ENCODE measurements at places on chromosomes 1 and 21. TPM values are rescaled to one million over a fixed set of nuclear protein-coding genes. Genes with fewer than 3 reads are reported as not detected.

The DNASE2B gene
- total RNA-seq: not detected

DNA sequence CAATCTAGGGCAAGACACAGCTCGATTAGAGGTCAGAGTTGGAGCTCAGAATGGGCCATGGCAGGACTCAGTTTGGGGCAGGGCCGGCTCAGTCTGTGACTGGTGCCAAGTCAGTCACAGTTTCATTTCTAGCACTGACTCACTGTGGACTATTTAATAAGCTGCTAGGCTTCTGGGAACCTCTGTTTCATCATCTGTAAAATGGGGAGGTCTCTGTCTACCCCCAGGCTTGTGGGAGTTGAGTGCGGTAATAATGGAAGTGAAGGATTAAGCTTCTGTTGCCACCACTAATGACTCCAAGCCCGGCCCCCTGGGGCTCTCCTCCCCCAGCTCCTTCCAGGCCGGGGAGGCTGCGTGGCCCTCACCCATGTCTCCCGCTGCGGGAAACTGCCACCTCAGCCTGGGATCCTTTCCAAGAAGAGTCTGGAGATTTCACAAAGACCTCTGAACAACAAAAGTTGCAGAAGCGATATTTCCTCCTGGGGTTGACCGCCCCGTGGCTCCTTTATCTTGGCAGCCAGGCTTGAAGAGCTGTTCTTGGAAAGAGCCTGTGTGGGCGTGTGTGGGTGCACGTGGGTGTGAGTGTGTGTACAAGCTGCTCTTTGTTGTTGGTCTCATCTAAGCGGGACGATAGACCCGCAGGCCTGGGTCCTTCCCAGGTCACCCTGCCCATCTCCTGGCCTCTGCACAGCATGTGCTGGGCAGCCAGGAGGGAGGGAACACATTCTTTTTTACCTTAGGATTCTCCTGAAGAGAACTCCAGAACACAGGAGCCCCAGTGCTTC is 29.1 kb downstream of the KNCN start:
- peak; percentile 91 for DNase-seq
- H3K4me3 ChIP-seq: 0 out of 2 replicates have a peak overlapping the region, but pooled peaks have one; percentile 19
- no peaks in the 10 kb centered on the region for H3K36me3 ChIP-seq
- H3K4me1 ChIP-seq: peaks cover 34% of the 10 kb centered on the region

- peaks cover 10% of the 10 kb centered on the region for H3K27me3 ChIP-seq
- H3K4me1 ChIP-seq: peaks cover 12% of the 10 kb centered on the region
- H3K4me3 ChIP-seq: no peak overlapping the region
- H3K27ac ChIP-seq: no peak overlapping the region
These were observed 3.7 kb upstream of the TMEM61 start for GRCh38 chr1:54976747-54977146.

The CCDC27 gene
- not detected for total RNA-seq

DNA sequence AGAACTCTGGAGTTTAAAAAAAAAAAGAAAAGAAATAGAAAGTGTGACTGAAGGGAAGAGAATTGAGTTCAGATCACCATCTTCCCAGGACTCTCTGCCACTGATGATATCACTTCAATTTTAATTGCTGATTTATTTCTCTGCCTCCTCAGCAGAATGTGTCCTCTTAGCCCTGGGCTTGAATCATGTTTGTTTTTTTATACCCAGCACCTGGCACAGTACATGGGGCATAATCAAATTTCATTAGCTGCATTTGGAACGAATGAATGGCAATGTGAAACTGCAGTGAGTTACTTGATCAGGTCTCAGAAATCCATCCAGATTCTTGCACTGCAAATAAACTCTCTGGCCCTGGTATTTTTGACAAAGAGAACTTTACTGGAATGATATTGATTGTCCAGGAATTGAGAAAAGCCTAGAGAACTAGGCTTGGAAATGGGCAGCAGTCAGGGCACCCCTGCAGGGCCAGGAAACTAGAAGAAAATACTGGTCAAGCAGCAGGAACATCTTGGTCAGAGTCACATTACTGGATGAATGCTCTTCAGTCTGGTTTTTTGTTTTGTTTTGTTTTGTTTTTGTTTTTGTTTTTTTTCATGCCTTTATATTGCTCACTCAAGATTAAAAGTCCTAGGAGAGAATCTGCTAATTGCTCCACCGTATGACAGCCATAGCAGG is 103.8 kb upstream of the FAM78B start:
- no peaks in the 10 kb centered on the region for H3K36me3 ChIP-seq
- H3K27ac ChIP-seq: no peak overlapping the region
- H3K4me3 ChIP-seq: no peak overlapping the region
- no peaks in the 10 kb centered on the region for H3K27me3 ChIP-seq

DNA sequence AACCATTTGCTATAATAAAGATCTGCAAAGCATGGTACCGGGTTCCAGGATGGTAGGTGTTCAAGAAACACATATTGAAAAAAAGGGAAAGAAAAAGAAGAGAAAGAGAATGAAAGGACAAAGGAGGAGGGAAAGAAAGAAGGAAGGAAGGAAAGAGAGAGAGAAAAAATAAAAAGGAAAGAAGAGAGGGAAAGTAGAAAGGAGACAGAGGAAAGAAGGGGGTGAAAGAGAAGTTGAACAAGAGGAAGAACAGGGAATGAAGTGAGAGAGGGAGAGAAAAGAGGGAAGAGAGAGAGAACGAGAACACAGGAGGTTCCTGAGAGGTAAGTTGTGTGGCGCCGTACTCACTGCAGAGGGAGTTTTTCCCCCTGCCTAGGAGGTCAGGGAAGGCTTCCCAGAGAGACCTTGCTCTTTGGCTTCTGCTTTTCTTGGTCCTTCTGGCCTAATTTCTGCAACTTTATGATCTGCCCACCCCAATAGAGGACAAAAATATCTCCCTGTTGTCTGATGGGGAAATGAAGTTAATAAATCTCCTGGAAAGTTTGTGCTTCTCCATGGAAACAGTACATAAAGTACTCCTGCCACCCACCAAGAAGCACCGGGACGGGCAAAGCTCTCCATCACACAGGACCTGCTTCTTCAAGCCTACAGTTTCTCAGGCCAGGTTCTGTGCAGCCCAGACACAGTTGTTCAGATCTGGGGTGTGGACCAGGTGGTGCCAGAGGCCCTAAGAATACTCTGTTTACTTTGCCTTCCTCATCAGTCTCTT is 124.8 kb downstream of the ROR1 start:
- no peak overlapping the region for H3K4me3 ChIP-seq
- no peak overlapping the region for H3K27ac ChIP-seq
- H3K4me1 ChIP-seq: peaks cover 11% of the 10 kb centered on the region
- H3K27me3 ChIP-seq: no peaks in the 10 kb centered on the region
- H3K36me3 ChIP-seq: no peaks in the 10 kb centered on the region

- peak overlapping the region; percentile 40 for H3K4me3 ChIP-seq
- H3K27me3 ChIP-seq: peaks cover 22% of the 10 kb centered on the region
- H3K4me1 ChIP-seq: 0 out of 2 replicates have a peak, but pooled peaks cover 2% of the 10 kb centered on the region
- H3K27ac ChIP-seq: no peak overlapping the region
- H3K36me3 ChIP-seq: no peaks in the 10 kb centered on the region
- DNase-seq: peak; percentile 55
These were observed 46.3 kb downstream of the GPA33 start for GRCh38 chr1:167043752-167044488.
